ENCODE measurements at places on chromosomes 1 and 21.

- DNase-seq = peak; percentile 79
Observed at GRCh38 chr1:37808369-37809319, 636 bp upstream of the YRDC start.

GRCh38 chr21:33203371-33203724 is 26.4 kb upstream of the IFNAR2 start:
- no peak for DNase-seq

DNA sequence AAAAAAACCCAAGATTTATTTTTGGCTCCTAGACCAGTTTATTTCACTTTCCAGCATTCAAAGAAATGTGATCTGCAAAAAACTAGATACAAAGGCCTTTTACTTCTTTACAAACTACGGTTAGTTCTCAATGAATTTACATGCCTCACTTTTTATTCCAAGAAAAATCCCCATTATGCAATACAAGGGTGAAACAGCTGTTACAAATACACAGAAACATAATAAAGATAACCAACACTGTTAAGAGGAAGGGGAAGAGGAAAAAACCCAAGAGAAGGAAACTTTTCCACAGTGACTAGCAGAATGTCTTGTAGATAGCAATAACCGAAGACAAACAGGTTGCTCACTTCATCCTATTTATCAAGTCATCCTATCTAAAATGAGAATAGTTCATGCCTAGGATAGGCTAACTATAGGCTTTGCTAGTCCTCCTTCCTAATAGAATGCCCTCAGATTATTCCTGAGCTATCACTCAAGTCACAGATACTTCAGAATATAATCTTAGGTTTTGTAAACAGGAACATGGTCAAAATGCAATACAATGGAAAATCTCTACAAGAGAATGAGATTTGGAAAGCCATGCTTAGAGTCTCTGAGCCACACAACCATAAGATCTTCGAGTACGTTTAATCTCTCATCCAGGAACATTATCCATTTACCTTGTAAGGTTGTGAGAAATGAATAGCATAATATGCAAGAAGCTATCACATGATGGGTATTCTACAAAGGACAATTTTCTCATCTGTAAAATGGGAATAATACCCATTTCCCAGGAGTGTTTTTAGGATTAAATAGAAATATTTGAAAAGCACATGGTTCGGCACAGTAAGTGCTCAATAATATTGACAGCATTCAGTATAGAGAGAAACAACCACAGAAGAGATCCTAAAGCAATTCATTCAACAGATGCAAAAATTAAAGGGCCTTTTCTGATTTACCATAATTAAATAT is 5.4 kb downstream of the PNRC2 start:
- no peak for DNase-seq

DNA sequence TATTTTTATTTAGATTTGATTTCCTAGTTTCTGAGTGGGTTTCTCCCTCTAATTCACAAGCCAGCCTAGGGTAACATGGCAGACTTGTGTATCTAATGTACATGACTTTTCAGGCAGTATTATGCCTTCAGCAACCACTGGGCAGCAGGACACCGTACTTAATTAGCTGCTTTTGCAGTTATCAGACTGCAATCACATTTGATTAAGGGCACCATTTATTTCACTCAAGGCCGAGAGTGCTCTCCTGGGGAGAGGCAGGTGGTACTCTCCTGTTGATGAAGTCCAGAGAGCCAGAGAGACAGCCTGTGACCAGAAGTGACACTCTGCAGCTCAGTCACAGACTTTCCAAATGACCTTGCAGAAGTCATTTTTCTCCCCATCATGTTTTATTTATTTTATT is 18.7 kb downstream of the CYYR1 start:
- no peak for DNase-seq

GRCh38 chr1:29121516-29121935 is 2.2 kb downstream of the TMEM200B start:
- DNase-seq = no peak

DNA sequence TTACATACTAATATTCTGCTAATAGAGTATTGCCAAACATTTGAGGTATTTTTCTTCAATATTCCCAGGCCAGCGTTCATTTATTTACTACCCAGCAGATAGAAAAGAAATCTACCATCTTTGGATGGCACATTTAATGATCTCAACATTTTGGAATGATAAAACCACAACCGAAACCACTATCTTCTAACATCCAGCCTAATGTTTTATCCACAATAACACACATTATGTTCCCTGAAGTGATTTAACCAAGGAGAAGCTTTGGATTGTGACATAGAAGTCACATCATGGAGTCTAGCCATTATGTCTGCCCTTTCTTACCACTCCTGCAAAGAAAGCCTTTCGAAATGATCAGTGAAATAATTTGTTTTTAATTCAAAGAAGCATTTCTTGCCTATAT is 497.1 kb upstream of the PLXNA2 start:
- no peak for DNase-seq

GRCh38 chr1:18110968-18111367 is 3.4 kb downstream of the IGSF21 start:
- no peak for DNase-seq

- no peak for DNase-seq
Observed at GRCh38 chr1:91651661-91652071, 151.0 kb downstream of the CDC7 start.

- no peak for DNase-seq
Observed at GRCh38 chr1:54955359-54955758, 25.1 kb upstream of the TMEM61 start.

GRCh38 chr1:190328871-190329270 is 148.8 kb downstream of the BRINP3 start:
- DNase-seq = no peak

- DNase-seq = no peak
Observed at GRCh38 chr1:175173531-175173930, 19.0 kb downstream of the KIAA0040 start.

Measured in HuH-7.5 (cell line).